Stimulated activated CD4-positive, alpha-beta T cell treated with anti-CD3 and anti-CD28 coated beads, Interleukin-4, amount 100 ng/mL, for 24 hours (primary cell): ENCODE measurements at places on chromosomes 12 and 14.

DNA sequence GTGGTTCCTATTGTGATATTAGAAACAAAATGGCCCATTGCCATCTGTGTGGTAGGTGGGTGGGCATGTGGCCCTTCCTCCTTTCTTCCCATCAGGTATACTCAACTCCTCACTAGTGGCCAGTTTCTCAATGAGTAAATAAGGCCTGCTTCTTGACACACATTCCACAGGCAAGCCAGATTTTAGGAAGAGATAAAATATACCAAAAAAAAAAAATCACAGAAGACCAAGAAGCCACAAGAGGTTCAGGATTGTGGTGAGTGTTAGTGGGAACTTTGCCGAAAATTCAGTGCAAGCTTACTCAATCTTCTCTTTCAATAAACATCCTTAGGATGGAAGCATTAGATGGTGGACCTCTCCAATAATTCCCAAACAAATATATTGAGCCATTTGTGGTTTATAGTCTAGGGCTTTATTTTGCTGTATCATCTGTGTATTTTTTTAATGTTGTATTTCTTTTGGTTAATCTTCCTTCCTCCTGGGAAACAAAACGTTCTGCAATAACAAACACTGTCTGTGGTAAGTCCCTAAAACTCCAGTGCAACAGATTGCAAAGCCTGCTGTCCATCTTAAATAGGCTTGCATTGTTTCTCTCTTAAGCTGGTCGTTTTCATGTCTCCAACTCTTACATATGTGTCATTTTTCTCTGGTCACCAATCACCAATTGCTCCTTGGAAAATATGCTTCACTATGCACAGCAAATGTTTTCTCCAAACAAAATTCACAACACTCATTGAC, 289.9 kb upstream of the KITLG start:
- no peak for DNase-seq

- no peak for DNase-seq
Observed at GRCh38 chr12:127760996-127761395, 506.0 kb upstream of the TMEM132C start.

GRCh38 chr12:120668868-120669840, 17.8 kb upstream of the MLEC start:
- DNase-seq, result no peak

- no peak for DNase-seq
Observed at GRCh38 chr14:52329678-52330369, 15.7 kb downstream of the PTGER2 start.

DNA sequence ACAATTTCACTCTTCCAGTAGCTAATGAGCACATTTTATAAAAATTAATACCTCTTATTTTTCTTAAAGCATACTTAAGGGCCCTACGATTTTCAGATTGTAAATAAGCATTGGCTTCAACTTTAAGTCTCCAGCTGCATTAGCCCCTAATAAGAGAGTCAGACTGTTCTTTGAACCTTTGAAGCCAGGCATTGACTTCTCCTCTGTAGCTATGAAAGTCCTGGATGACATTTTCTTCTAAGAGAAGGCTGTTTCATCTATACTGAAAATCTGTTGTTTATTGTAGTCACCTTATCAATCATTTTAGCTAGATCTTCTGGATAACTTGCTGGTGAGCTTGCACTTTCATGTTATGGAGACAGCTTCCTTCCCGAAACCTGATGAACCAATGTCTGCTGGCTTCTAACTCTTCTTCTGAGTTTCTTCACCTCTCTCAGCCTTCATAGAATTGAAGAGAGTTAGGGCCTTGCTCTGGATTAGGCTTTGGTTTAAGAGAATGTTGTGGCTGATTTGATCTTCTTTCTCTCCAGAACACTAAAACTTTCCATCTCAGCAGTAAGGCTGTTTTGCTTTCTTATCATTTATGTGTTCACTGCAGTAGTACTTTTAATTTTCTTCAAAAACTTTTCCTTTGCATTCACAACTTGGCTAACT, 377.1 kb upstream of the RGS6 start:
- DNase-seq, result peak; percentile 45

DNA sequence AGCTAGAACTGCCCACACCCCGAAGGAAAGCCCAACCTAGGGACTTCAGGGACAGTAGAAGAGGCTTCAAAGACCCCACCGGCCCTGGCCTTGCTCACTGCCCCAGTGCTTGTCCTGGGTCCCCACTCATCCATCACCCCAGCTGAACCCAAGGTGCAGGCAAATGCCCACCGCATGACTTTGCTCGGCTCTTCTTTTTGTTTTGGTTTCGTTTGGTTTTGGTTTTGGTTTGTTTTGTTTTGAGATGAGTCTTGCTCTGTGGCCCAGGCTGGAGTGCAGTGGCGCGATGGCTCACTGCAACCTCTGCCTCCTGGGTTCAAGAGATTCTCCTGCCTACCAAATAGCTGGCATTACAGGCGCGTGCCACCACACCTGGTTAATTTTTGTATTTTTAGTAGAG, 9.0 kb downstream of the CCDC85C start:
- DNase-seq, result peak; percentile 46

DNA sequence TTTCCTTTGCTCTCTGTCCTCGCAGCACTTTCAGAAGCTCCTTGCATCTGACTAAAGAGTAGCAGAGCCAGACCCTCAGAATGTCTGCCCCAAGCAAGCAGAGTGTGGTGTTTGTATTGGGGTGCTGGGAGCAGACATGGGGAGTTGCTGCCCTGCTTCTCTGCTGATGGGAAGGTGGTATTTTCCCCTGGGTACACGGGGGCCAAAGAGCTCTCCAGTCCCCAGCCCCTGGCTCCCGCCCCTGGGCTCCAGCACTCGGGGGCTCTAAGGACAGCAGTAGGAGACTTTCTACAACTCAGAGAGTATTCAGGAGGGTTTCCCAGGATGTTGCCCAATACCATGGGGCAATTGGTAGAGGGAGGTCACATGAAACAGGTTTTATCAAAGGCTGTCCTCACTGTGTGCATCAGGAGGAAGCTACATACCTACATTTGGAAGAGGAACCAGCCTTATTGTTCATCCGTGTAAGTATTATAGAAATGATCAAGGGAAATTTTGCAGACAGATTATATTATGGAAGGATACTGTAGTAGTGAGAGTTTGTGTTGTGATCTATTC, 50.3 kb downstream of the DAD1 start:
- DNase-seq, result no peak

DNA sequence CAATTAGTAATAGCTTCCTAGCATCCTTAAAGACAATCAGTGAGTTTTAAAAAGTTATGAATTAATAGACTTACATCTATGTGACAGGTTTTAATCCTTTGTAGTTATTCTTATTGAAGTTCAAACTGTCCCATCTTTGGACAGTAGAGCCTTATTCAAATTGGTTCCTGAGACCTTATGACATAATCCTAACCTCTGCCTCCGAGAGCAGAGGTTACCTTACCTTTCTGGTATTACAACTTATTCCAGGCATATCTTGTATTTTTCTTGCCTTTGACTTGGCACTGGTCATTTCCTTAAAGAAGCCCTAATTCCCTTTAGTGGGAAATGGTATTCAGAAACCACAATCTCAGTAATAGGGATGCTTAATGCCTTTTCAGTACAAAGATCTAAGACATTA, 21.8 kb downstream of the BTBD7 start:
- DNase-seq, result no peak

- peak; percentile 77 for DNase-seq
Observed at GRCh38 chr12:56488041-56488955, at the start of gene GLS2. TSS of gene GLS2 (minus strand) at chr12:56488161. CDS start at chr12:56488118, 43 bp downstream.

- no peak for DNase-seq
Observed at GRCh38 chr12:118603610-118604361, 227.4 kb downstream of the SUDS3 start.

DNA sequence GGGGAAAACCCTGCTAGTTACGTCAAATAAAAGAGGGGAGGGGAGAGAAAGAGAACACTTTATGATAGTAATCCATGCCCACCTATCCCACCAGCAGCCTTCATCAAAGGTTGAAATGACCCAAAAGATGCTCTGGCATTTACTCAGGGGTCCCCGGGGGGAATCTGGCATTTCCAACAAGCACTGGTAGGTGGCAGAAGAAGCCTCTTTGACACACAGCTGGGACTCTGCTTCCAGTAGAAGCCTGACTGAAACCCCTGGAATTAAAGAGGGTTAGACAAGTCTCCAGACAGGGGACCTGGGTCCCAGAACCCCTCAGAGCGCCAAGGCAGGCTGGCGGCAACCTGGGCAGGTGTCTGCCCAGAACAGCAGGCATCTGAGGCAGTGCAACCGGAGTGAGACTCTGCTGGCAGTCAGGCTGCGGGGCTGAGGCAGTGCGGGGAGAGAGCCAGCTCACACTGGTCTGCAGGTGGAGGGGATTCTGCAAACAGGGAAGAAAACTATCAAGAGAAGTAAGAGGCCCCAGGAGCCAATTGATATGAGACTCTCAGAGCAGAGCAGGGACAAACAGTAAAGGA, 85.0 kb upstream of the CAPRIN2 start:
- no peak for DNase-seq

GRCh38 chr12:88298761-88299242, 156.7 kb downstream of the TMTC3 start:
- DNase-seq, result peak; percentile 12

GRCh38 chr12:130482448-130482847, 144.8 kb downstream of the PIWIL1 start:
- no peak for DNase-seq

DNA sequence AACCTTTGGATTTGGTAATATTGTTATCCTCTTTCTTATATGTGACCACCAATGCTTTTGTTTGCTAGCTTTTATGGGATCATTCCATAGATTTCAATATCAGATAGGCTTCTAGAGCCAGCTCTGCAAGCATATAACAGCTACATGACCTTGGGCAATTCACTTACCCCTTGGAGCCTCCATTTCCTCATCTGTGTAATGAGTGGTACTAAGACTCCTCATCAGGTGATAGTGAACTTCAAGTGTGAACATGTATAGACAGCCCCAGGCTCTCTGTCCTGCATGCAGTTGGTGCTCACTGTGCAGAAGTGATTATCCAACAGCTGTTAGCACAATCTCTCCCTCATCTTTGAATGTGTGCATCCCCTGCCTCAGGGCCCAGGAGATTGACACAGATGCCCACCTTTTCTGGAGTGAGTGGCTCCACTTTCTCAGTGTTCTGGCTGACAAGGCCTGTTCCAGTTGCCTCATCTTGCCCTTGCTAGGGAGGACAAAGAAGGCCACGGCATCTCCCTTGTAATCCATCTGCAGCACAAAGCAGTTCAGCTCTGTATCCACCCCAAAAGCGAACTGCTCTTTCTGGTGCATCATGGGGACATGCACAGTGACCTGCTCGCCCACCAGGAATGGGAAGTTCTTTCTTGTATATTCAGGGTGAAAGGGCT, 9.2 kb downstream of the SERPINA9 start:
- no peak for DNase-seq

DNA sequence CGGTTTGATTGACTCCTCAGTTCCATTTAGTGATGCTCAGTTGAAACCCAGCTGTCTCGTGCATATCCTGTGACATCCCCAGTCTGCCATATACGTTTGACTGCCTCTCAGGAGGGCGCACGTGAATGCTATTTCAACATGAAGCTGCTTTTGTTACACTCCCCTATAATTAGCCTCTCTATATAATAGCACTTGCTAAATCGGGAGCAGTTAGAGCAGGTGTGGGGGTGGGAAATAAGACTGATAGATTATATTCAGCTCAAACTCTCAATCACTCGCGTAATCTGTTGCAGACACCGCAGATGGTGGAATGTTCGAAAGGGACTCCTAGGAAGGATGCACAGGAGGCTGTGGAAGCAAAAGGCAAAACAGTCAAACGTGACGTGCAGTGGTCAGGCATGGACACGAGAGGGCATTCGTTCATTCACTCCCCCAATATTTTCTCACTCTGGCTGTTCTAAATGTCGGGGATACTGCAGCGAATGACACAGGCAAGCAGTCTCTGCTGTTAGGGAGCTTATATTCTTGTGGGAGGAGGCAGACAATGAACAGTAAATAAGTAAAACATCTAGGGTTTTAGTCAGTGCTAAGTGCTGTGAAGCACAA, 29.8 kb downstream of the KCNA1 start:
- DNase-seq, result no peak

- no peak for DNase-seq
Observed at GRCh38 chr12:116455540-116456329, 103.4 kb upstream of the MAP1LC3B2 start.

- DNase-seq, result peak; percentile 43
Observed at GRCh38 chr12:31929027-31929526, 30.1 kb upstream of the RESF1 start.

DNA sequence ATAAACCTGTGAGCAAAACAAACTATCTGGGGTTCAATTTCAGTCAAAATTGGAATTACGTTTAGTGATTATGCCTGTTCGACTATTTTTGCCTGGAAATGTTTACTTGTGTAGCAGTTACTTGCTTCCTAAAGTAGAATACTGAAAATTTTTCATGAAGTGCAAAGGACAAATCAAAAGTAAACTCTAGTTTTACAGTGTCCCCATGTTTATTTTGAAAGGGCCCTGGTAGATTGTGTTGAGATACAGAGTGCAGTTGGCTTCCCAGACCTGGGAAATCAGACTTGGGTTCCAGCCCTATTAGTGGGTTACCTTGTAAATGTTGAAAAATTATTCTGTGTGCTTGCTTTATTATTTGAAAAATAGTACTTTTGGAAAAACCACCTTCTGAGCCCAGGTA, 17.3 kb downstream of the KLRB1 start:
- DNase-seq, result no peak

GRCh38 chr14:93727917-93728650, 60.2 kb downstream of the PRIMA1 start:
- no peak for DNase-seq

DNA sequence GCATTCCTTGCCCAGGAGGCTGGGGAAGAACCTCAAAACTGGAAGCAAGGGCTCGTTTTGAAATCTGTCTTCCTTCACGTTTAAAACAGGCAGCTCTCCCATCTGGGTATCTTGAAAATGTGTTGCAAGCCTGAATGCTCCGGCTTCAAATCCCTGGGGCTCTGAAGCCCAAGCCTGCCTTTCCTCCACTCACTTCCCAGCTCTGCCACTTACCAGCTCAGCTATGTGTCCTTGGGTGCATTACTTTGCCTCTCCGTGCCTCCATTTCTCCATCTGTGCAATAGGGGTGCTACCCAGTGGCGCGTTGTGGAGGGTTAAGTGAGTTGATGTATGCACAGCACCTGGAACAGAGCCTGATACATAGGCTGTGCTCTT, 97.6 kb downstream of the GCH1 start:
- no peak for DNase-seq

DNA sequence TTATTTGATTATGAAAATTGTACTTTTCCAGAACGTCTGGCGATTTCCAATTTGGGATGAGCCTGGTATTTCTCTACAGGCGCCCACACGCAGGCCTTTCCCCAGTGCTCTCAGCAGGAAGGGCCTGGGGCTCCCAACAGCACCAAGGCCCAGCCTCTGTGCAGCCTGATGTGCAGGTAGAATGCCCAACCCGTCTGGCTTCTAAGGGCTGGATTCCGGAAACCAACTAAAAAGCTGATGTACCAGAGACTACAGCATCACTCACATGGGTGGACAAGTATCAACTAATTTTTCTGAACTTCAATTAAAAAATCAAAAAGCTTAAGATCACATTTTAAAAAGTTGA, 25.8 kb downstream of the CDC42BPB start:
- no peak for DNase-seq
